ENCODE measurements at places on chromosomes 3 and 15. TPM values are rescaled to one million over a fixed set of nuclear protein-coding genes. Genes with fewer than 3 reads are reported as not detected.

DNA sequence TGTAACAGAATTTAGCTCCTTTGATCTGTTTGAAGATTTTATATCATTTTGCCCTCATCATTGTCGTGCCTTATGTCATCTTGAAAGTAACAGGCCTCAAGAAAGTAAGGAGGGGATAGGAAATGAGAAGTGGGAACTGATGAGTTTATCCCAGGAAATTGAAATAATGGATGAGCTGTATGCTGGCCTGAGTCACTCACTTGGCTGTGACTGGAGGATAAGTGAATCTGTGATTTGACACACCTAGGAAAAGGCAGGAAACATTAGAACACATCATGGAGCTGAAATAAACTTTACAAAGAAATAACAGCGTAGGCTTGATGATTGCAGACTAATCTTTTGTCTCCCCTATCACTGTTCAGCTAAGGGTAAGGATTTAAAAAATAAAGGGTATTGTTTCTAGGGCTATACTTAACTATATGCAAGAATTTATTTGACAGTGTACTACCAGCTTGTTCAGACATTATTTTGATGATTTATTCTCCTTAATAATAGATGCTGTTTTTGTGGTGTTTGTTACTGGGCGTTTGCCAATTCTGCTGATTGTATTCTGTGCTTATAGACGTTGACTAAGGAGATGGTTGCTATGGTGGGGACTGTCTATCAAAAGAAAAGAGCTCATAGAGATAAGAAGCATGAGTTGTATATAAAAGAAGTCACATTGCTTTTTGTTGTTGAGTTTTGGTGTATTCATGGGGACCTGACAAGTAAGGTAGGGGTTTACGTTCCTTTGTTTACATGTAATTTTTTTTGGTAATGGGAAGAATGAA lies 105.6 kb upstream of the ROPN1 start:
- ATAC-seq, result no peak

The SPTBN5 gene
- 2.3 TPM for total RNA-seq

The SCG3 gene
- 39.7 TPM for total RNA-seq

The TLR9 gene
- 0.15 TPM for total RNA-seq

DNA sequence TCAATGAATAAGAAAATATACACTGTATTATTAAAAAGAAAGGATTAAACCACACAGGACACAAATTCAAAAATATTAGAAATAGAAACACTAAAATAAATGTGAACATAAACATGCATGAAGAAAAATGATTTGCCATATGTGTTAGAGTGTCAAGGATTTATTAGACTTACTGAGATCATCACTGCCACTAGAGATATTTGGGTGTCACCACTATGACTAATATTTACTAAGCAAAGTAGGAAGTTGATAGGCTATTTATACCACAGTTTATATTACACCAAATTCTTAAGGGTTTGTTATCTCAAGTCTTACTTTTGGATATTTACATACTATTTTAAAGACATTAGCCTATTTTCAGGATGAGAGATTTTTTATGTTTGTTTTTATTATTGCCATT lies 575.0 kb upstream of the SGO1 start:
- ATAC-seq, result no peak

GRCh38 chr3:42063888-42064287 lies 27.3 kb upstream of the TRAK1 start:
- peak; percentile 65 for ATAC-seq

The RTP1 gene
- 0.18 TPM for total RNA-seq

The DUOX1 gene
- total RNA-seq, result 1.2 TPM

DNA sequence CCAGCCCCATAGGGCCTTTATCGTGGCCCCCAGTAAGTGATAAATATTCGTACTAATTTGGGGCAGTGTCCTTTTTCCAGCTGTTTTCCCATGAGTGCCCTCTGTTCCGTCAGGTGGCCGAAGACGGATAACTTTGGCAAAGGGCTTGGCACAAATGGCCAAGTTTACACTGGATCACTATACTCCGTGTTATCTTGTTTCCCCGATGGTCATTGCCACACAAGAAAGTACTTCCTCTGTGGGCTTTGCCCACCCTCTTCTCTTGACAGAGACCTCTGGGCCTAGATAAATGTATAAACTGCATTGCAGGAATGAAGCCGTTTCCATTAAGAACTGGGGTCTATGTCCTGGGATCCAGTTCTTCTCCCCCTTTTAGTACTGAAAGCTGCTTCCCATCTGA lies 39.1 kb downstream of the SMAD3 start:
- no peak for ATAC-seq

GRCh38 chr3:196048922-196049598 lies 32.8 kb downstream of the TFRC start:
- ATAC-seq, result no peak

GRCh38 chr3:126287536-126288241 lies 69.5 kb downstream of the KLF15 start:
- peak; percentile 95 for ATAC-seq

- no peak for ATAC-seq
These were observed 166.4 kb upstream of the EOMES start for GRCh38 chr3:27888562-27888961.

The CCDC33 gene
- total RNA-seq, result 0.86 TPM

- no peak for ATAC-seq
These were observed 50.1 kb downstream of the TMOD3 start for GRCh38 chr15:51879555-51879954.

The CD47 gene
- total RNA-seq, result 177 TPM

- ATAC-seq, result peak; percentile 89
These were observed 37.7 kb downstream of the FAM174B start for GRCh38 chr15:92617549-92618520.

DNA sequence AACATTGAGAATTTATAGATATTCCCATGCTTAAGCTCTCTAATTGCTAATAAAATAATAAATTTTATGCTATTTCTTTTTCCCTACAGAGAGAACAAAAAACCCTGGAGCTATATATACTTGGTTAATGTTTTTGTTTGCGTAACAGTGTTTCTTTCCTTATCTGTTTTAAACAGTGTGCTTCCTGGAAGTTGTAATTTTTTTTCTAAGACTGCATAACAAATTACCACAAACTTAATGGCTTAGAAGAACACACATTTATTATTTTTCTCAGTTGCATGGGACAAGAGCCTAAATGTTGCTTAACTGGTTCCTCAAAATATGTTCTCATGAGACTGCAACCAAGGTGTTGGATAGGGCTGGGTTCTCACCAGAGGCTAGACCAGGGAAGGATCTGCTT lies 49.7 kb upstream of the DPH6 start:
- ATAC-seq, result no peak

- ATAC-seq, result no peak
These were observed 2.6 kb downstream of the DPH3 start for GRCh38 chr3:16262174-16262573.

DNA sequence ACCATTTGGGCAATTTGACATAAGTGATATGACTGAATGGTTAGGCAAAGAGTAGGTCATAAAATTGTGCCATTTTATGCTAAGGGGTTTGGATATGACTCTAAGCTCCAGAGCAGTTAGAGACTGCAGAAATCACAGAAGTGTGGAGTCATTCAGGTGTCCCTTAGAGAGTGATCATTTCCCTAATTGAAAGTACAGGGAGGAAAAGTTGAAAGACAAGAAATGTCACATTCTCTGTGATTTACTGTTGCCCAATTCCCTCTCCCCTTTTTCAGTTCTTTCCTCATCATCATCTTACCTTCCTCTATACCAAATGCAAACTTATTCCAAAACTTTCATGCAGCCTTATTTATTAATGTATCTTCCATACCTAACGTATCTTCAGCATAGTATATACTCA lies 2.7 kb upstream of the GOLGB1 start:
- ATAC-seq, result no peak

GRCh38 chr3:4978966-4979427 lies 240 bp upstream of the BHLHE40 start:
- peak; percentile 67 for ATAC-seq

DNA sequence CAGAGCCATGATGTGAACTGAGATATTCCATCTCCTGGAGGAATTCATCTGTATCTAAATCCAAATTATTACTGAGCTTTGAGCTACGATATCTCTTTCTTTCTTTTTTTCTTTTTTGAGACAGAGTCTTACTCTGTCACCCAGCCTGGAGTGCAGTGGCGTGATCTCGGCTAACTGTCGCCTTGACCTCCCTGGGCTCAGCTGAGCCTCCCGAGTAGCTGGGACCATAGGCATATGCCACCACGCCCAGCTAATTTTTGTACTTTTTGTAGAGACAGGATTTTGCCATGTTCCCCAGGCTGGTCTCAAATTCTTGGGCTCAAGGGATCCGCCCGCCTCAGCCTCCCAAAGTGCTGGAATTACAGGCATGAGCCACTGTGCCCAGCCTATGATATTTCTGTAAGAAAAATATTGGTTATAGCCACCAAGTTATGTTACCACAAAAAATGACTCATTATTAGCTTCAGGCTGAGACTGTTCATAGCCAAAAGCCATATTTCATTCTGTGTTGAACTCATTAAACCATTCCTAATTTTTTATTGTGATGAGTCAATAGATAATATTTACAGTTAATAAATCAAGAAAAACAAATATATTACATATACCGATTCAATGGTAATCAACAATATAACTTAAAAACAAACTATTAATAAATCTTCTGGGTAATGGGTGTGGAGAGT lies 27.1 kb upstream of the SLC30A4 start:
- ATAC-seq, result no peak

DNA sequence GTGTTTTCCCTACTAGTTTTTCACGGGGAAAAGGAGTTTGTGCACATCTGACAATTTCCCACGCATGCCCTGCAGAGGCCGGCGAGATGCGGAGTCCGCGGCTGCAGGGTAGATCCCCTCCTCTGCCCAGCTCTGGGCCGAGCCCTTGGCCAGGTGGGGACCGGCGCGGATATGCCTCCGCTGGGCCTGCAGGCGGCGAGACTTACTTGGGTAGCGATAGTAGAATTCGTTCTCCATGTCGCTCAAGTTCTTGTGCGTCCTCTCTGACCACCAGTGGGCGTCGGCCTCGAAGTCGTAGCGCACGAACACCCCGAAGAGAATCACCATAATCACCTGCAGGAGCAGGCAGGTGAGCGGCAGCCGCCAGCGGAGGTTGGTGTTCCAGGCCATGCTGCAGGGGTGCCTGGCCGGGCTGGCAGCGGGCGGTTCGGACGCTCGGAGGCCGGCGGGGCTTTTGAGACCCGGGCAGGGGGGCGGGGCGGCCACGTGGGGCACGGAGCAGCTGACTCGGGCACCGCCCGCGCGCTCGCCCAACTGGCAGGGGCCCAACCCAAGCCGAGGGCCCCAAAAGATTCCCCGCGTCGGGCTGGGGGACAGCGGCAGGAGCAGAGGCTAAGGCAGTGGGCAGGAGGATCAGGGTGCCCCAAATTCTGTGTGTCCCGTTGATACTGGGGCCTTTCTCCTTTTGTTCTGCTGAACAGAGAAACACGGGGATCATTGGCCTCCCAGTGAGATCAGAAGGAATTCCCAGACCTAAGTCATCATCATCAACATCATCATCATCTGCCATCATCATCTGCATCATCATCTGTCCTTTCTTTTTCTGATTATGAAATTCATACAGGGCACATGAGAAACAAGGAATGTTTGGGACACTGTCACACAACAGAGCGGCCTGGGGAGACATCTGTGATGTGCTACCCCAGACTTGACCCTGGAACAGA lies at the start of gene RHCG:
RHCG (minus strand) TSS at position 429 of the 944 bp plus-strand sequence; CDS start at position 390, 39 bp downstream.
- ATAC-seq, result peak; percentile 75

GRCh38 chr15:69410248-69410874 lies 3.8 kb upstream of the KIF23 start:
- ATAC-seq, result no peak

The ISLR2 gene
- total RNA-seq, result 14.3 TPM

- no peak for ATAC-seq
These were observed 107.0 kb upstream of the RORA start for GRCh38 chr15:61336026-61336638.

The ALG3 gene
- total RNA-seq, result 39.4 TPM

GRCh38 chr3:136959599-136959998 lies 1.8 kb downstream of the IL20RB start:
- ATAC-seq, result no peak

DNA sequence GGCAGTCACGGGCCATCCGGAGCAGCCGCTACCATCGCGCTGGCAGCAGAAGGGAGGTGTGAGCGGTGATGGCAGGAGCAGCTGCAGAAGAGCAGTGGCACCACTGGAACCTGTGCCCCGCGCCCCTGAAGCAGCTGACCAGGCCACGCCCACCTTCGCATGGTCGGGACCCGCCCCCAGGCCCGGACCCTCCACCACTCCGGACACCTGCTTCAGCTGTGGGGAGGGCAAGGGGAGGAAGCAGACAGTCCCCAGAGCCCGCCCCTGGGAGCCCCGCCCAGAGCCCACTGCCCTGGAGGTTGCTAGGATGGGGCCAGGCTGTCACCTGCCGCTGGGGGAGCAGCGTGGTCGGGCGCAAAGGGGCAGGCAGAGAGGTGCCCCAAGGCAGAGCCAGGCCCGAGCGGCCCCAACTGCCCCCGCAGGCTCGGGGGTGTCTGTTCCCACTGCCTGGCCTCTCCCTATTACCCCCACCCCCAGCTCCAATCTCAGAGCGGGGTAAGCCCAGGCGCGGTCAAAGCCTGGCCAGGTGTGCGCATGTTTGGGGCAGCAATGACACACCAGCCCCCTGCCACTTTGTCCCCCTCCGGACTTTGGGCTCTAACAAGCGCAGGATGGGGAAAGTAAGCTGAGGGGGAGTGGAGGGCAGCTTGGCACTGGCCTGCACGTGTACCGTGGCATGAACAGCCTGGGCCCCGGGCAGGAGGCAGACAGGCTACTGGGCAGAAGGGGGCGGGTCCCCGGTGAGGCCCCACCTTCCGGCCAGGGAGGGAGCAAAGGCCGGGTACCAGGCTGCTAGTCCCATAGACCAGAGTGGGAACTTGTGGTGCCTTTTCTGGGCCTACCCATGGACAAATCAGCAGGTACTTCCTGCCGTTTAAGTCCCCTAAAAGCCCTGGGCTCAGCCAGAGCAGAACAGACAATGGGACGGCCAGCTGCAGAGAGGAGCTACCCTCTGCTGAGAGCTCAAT lies 8.7 kb downstream of the SPCS1 start:
- ATAC-seq, result peak; percentile 80

The TFRC gene
- 42.5 TPM for total RNA-seq

The TKT gene
- 104 TPM for total RNA-seq

DNA sequence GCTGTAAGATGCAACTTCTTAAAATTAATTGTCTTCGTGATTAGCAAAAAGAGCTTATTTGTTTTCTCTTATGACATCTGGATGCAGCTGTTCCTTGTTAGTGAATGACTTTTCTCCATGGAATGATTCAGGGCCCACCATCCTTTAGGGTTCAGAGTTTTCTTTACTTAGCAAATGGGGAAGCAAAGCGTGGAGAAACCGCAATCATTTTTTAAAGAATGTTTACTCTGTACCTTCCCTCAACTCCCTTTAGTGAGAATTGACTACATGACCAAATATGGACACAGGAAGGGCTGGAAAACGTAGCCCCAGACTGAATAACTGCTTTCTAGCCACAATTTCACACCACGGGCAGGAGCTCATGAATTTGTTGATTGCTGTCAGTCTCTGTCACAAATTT lies 130.1 kb downstream of the EDEM1 start:
- ATAC-seq, result no peak

Data from motor neuron (in vitro differentiated cells).